ENCODE measurements at places on chromosomes 11 and 22.
A peak's percentile ranks its signal among the peaks of the same experiment; 100 is the strongest.

GRCh38 chr11:93857413-93858120, 7.1 kb upstream of the VSTM5 start:
- no peak for DNase-seq

GRCh38 chr22:44693756-44694155, 8.2 kb upstream of the PRR5 start:
- no peak for DNase-seq

DNA sequence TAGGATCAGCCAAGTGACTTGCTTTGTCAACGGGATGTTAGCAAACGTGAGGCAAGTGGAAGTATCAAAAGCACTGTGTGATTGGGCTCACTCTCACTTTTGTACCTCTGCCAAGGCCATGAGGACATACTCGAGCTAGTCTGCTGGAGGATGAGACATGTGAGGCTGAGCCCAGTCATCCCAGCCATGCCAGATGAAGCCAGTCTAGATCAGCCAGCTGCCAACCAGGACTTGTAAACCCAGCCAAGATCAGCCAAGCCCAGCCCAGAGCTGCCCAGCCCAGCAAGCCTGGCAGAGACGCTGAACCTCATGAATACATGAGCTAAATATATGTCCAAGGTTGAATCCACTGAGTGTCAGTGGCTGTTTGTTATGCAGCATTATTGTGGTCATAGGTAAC, 369.7 kb downstream of the MN1 start:
- no peak for DNase-seq

- DNase-seq = peak; percentile 88
Observed at GRCh38 chr11:65637794-65638419, at the start of gene SIPA1. Gene SIPA1, plus strand, starts transcription at chr11:65638101. Its CDS starts 2,821 bp downstream, at chr11:65640922.

GRCh38 chr11:72921028-72921716, 107.0 kb downstream of the ATG16L2 start:
- DNase-seq = no peak

GRCh38 chr22:23292453-23293350, 112.4 kb downstream of the BCR start:
- no peak for DNase-seq

DNA sequence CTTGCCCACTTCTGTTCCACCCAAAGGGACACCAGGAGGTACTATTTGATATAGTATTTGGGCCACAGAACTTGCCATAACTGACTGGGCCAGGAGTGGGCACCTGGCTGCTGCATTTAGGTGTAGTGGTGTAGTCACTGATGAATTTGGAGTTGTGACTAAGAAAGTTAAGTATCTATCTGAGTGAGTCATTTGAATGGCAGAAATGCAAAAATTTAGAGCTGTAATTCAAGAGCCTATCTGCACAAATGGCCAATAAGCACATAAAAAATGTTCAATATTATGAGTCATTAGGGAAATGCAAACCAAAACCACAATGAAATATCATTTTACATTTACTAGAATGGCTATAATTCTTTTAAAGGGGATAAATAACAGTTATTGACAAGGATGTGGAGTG, 14.7 kb downstream of the GLYATL2 start:
- DNase-seq = no peak

DNA sequence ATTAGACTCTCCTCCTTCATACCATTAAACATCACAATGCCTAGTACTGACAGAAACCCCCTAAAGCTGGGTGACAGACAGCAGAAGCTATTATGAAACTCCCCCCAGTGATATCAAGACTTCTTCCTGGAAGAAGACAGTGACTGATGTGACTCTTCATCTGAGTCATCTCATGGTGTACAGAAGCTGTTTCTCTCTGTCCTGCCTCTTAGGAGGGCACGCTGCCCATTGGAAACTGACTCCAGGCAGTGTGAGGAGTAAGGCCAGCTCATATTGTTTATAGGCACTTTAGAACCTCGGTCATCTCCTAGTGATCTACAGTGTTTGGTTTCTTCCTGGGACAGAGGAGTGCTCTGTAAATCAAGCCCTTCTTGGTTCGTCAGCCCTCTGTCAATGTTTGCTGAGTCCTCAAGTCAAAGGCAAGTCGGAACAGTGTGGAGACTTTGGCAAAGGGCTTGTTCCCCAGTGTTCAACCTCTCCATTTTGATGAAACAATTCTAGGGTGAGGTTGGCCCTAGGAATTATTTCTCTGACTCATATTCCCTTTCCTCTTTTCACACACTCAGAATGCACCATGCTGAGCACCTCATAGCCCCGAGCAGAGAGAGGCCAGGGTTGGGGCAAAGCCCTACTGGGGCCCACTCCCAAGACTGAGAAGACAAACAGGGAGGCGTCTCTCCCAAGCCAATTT, 172.5 kb upstream of the TMEM45B start:
- no peak for DNase-seq

GRCh38 chr11:77316733-77317342, 15.4 kb upstream of the GDPD4 start:
- no peak for DNase-seq

DNA sequence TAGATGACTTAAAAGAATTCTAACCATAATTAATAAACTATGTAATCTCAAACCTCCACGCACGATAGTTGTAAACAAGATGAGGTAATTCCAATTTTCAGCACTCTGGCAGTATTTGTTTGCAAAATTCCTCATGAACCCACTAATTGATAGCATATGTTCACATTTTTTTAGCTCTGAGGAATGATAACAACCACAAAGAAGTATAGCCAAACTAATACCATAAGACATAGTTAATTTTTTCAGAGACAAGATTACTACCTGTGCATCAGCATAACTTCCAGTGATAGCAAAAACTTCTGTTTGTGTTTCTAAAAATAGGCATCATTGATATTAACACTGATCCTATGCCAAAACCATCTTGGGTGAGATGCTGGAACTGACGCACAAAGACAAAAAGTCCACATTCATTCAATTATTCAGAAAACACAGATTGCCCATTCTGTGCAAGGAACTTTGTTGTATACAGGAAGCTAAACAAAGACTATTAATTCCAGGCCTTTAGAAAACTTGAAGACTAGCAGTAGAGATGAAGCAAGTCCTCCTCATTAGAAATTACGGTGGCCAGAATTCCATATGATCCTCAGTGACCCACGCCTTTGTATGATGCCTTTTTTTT, 57.7 kb downstream of the PDGFD start:
- DNase-seq = no peak

GRCh38 chr11:21912285-21912684, 280.6 kb upstream of the ANO5 start:
- no peak for DNase-seq

DNA sequence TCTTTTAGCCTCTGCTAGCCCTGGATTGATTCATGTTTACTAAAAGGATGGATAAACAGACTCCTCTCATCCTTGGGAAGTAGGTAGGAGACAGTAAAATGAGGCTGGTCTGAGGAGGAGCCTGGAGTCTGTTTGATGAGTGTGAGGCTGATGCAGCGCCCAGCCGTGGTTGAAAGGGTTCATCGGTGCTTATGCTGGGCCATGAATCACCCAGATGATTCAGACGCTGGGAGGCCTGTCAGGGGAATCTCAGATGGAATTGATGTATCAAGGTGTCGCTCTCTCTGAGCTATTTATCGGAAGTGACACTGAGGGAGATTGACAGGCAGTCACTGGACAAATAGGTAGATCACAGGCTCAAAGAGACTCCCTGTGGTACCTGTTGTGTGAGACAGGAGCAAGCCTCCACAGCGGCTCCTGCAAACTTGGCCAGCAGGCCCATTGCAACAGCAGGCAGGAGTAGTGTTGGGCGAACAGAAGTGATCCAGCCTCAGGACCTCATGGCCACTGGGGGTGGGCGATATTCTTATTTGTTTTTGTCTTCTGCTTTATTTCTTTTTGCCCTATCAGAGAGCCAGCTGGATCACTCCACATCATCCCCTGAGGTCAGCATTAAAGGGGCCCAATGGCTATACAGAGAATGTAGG, 109.9 kb upstream of the CADM1 start:
- DNase-seq = no peak
